ENCODE measurements at places on chromosomes 1 and 21.
A peak's percentile ranks its signal among the peaks of the same experiment; 100 is the strongest.

GRCh38 chr21:45041351-45041805 is 33.0 kb upstream of the ADARB1 start:
- no peak for DNase-seq

GRCh38 chr1:193438771-193439170 is 252.4 kb upstream of the B3GALT2 start:
- DNase-seq, result no peak

DNA sequence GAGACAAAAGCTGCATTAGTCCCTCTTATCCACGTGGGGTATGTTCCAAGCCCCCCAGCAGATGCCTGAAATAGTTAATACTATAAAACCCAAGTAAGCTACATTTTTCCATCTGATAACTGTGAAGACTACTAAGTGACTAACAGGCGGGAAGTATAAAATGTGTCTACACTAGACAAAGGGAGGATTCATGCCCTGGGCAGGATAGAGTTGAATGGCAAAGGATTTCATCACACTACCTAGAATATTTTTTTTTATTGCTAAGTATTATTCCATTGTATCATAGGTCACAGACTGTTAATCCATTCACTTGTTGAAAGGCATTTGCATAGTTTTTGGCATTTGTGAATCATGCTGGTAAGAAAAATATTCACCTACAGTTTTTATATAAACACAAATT is 26.4 kb upstream of the CFHR4 start:
- DNase-seq, result no peak

- DNase-seq, result peak; percentile 52
These were observed at the start of gene CDK18 for GRCh38 chr1:205504311-205505075. CDK18 (plus strand) TSS chr1:205504669; CDS start chr1:205523168, 18,499 bp downstream.

- no peak for DNase-seq
These were observed 12.2 kb upstream of the S100A7A start for GRCh38 chr1:153404086-153404635.

DNA sequence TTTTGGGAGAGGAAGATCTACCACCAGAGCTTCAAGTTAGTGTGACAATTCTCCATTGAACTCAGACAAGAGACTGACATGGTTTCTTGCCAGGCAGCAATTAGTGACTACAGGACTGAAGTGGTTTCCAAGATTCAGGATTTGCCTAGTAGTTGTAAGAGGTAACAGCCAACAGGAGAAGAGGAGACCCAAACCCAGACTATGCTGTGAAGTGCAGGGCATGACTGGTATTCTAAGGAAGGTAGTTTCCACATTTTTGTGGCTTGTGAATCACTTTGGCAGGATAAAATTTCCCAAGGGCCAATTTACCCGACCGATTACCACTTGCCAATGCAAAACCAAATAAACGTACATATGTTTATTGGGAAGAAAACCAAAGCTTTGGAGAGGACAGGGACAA is 14.7 kb upstream of the RAP1A start:
- no peak for DNase-seq

- no peak for DNase-seq
These were observed 115.5 kb downstream of the DHRS3 start for GRCh38 chr1:12502336-12503109.

GRCh38 chr1:89687254-89687653 is 54.3 kb downstream of the LRRC8C start:
- DNase-seq, result no peak

GRCh38 chr1:202357506-202357905 is 9.0 kb downstream of the PPP1R12B start:
- no peak for DNase-seq

GRCh38 chr1:3775490-3776230 is 3.1 kb downstream of the SMIM1 start:
- DNase-seq, result peak; percentile 44

DNA sequence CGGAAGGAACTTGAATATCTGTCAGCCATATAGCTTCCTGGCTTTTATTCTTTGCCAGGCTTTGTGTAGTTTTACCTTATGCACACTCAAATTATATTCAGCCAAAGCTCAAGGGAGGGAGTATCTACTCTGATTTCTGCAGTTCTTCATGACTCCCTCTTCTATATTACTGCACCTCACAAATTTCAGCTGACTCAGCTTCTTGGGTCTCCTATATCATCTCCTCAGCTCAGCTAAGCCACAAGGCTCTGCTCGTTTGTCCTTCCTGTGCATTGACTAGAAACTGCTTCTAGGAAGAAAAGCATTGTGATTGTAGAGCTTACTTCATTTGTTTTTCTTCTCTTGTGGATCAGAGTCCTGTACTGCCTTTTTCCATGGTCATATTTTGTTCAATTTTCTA is 37.4 kb downstream of the BTBD8 start:
- DNase-seq, result no peak

DNA sequence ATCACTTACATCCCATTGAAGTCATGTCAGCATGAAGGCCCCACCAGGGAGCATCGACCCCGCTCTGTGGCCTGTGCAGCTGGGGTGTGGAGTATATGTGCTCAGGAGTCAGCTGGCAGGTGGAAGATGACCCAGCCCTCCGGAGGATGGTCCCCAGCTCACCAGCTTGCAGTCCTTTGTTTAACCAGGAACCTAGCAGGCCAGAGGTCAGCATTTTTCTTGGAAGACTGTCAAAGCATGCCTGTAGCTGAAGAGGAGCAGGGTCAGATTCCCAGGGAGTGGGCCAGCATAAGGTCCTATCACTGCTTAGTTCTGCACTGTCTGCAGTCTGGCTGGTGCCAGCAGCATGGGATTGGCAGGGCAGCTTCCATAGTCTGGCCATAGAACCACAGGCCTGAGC is 12.7 kb downstream of the NFASC start:
- DNase-seq, result no peak

DNA sequence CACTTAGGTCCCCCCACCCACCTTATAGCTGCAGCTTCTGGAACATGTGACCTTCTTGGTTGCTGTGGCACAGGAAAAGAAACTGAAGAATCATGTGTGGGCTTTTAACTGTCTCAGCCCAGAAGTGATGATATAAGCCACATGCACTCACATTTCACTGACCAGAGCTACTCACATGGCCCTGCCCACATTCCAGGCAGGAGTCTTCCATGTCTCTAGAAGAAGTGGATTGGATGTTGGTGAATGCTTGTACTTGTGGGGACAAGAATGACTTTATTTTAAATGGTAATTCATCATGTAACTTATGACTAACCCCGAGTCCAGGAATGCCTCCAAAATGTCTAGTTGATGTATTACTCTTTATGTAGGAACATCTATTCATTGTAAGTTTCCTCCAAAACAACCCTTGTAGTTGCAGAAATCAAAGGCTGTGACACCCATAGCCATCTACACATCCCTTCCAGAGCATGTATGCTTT is 15.8 kb upstream of the CAMK1G start:
- DNase-seq, result no peak

DNA sequence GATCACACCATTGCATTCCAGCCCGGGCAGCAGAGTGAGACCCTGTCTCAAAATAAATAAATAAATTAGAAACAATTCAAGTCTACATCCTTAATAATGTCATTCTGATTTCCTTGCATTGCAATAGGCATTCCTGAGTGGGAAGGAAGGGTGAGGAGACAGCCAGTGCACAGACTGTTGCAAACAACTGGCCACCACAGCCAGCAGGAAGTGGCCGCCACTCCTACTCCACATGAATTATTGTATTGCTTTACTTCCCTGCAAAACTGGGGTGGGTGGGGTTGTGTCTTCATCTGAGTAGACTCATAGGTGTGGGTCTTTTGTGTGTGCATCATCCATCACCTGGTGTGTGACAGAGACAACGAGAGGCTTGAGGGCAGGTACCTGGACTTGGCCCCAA is 60.1 kb downstream of the OPTC start:
- DNase-seq, result no peak

GRCh38 chr1:15459771-15460707 is 3.5 kb downstream of the CELA2A start:
- no peak for DNase-seq

DNA sequence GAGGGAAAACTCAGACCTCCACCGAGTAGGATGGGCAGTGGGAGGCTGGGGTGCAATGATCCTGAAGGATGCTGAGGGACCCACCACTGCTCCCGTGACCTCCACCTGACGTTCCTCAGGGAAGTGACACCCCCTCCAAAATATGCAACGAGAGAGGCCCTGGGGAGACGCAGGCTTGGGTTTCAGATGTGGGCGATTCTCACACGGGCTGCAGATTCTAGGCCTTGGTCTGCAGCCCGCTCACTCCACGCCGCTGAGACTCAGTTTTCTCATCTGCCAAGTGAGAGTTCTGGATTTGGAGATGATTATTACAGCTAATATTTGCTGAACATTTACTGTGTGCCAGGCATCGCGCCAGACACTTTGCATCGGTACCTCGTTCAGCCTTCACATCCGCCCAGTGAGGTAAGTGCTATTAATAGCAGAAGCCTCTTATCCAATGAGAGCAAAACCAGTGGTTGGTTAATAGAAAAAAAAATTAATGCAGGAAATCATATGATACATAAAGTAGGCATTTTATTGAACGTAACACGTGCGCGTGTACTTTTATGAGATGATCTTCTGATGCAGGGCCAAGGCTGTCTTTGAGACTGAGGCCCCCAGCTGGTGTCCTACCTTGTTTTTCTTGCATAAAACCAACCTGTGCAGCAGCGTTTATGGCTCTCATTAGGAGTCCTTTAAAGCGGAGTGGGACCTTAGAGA is 102.0 kb upstream of the RUNX3 start:
- DNase-seq, result peak; percentile 72

- no peak for DNase-seq
These were observed 683.4 kb downstream of the PTPRC start for GRCh38 chr1:199322278-199322677.

DNA sequence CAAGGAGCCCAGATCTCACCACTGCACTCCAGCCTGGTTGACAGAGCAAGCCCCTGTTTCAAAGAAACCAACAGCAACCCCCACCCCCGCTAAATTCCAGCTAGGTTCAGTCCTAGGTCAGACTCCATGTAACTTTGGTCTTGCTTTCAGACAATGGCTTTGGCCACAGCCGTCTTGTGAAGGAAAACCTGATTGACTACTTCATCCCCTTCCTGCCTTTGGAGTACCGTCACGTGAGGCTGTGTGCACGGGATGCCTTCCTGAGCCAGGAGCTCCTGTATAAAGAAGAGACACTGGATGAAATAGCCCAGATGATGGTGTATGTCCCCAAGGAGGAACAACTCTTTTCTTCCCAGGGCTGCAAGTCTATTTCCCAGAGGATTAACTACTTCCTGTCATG is 12.9 kb downstream of the TOR3A start:
- DNase-seq, result no peak

GRCh38 chr1:161887730-161888287 is 121.7 kb downstream of the ATF6 start:
- no peak for DNase-seq

- no peak for DNase-seq
These were observed 31.4 kb downstream of the STPG1 start for GRCh38 chr1:24382165-24382577.

DNA sequence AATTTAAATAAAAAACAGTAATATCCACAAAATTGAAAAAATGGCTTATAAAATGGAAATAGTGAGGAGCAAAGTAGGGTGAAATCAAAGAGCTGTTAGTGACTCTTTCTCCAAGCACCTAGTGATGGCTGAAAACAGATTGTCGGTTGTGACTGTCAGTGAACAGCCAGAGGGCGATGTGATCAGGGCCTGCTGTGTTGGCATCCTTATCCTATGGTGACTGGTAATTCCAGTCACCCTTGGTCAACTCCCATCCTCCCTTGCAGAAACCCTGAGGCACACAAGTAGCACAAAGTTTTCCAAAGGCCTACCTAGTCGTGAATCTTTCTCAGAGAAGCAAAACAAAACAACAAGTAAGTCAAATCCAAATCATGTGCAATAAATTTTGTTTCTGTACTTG is 599.8 kb upstream of the CXADR start:
- DNase-seq, result no peak

DNA sequence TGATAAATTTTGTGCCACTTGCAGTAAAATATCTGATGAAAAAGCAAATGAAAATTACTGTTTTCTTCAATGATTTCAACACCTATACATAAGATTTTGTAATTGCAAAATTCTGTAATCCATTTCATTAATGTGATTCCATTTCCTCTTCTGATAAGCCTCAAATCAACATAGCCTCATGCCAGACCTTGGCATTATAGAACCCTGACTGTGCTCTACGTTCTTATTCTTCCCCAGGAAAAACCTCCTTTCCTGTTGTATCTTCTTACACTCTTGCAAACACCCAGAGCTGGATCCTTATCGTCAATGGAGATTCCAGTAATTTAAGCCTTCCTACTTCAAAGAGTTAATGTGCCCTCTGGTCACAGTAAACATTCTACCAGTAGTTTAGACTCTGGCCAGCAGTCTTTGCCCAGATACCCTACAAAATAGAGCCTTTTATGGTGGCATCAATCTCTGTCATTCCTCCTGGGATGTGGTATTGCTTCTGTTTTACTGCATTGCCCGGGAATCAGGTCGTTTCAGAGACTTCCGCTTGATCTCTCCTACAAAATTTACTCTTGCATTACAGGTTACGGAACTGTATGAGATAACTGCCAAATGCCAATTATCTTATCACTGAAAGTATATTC is 48.5 kb upstream of the CHRM3 start:
- DNase-seq, result no peak

- peak; percentile 81 for DNase-seq
These were observed 4.9 kb upstream of the TNFRSF1B start for GRCh38 chr1:12161662-12162458.

- DNase-seq, result no peak
These were observed 76.6 kb downstream of the NR5A2 start for GRCh38 chr1:200103966-200104583.

DNA sequence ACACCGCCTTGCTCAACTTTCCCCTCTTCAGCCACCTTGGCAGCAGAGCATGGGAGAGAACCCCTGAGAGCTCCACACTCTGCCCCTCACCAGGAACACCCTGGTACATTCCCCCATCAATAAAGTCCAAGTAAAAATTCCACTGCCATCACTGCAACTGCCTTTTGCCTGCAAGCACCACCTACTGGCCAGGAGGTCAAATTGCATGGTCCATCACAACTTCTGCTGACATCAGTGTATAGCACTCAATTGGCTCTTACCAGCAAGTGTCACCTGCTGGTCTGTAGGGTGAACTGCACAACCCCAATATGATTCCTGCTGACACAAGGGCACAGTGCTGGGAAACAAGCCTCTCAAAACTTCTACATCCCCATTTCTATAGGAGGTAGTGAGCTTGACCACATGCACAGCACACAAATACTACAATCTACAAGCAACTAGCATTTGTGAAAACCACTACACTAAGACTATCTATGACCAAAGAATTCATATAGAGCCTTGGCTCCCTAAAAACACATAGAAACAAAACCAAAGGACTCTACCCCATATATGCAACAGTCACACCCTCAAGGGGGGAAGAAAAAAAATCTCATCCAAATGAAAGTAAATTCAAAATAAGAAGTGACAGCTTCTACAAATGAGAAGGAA is 69.2 kb downstream of the FASLG start:
- peak; percentile 52 for DNase-seq

GRCh38 chr1:220873868-220874655 is 5.2 kb upstream of the HLX start:
- no peak for DNase-seq

- DNase-seq, result no peak
These were observed 3.5 kb downstream of the KISS1 start for GRCh38 chr1:204192589-204193352.

- no peak for DNase-seq
These were observed 12.7 kb upstream of the C1orf159 start for GRCh38 chr1:1128454-1129139.

- peak; percentile 75 for DNase-seq
These were observed 21.6 kb upstream of the C1orf159 start for GRCh38 chr1:1137256-1138045.

Measured in CD4-positive, alpha-beta T cell treated with Interleukin-6 at 100 ng/mL for 8 hours (primary cell).